Sciatic nerve (tissue), 2 donors: ENCODE measurements at places on chromosomes 11 and 22.

DNA sequence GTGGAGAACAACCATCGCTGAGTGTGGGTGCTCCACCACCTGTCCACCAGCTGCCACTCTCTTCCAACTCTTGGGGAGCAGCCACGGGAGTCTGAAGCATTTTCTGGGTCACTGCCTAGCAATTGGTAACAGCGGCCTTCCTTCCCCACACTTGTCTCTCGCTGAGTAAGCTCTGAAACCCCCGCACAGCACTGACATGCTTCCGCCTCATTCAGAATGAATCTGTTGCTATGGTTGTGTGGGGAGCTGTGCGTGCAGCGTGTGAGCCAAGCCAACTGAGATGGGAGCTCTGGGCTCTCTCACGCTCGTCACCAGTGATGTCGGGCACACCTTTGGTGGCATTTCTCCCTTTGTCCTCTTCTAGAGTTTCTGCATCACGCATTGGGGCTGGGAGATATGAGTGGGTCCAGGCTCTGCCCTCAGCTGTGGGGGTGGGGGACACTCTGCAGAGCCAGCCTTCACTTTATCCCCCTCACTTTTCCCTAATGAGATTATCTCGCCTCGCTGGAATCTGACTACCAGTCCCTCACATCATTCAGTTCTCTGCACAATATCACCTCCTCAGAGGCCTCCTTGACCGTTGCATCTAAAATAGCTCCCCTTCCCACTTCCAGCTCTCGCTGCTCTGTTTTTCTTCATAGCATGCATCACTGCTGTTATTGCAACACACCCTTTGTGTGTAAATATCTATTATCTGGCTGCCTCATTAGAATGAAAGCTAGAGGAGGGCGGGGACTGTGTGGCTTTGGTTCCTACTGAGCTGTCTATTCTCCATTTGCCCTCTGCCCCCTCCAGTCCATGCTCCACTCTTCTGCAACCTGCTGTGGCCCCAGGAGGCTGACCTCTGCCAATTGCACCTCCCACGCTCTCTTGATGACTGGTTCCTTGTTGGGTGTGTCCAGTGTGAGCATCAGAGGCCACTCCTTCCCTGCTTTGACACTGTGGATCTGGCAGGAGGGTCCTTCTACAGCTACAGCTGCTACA lies 569.9 kb upstream of the CADM1 start:
- DNase-seq, result no peak

- DNase-seq, result no peak
Measured at GRCh38 chr11:117678658-117679406, 118.2 kb downstream of the DSCAML1 start.

- DNase-seq, result peak; percentile 52
Measured at GRCh38 chr11:60954421-60954820, 2.4 kb upstream of the SLC15A3 start.

DNA sequence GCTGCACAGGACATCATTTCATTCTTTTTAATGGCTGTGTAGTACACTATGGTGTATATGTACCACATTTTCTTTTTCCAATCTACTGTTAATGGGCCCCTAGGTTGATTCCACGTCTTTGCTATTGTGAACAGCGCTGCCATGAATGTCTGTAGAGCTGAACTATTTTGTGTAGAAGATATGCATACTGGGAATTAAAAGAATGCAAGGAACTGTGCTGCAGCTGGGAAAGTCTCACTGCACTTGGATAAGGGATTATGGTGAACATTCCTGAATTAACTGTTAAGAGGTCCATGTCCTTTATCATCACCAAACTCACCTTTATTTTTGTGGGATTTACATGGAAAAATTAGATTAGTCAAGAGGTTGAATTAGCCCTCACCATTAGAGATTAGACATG lies 224.7 kb downstream of the SNX19 start:
- no peak for DNase-seq

GRCh38 chr11:46099963-46100316 lies 21.3 kb downstream of the PHF21A start:
- DNase-seq, result no peak

- no peak for DNase-seq
Measured at GRCh38 chr11:91220476-91221202, 997.8 kb upstream of the CHORDC1 start.

GRCh38 chr22:47152938-47153337 lies 390.5 kb downstream of the TBC1D22A start:
- DNase-seq, result no peak

DNA sequence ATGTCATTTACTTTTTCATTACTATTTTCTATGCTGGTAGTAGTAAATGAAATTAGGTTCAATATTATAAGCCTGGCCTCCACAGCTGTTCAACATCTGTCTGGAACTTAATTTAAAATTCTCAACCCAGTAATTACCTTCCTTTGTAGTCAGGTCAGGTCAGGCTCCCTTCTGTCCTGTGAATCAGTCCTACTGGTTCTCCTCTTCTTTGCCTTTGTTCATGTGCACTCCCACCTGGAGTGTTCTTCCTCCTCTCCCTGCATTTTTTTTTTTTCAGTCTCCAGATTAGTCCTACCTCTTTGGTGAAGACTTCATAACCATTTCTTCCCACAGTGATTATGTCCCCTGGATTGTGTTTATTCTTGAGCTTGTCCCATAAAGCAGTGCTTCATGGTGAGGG lies 67.9 kb downstream of the DKK3 start:
- no peak for DNase-seq
